ENCODE measurements at places on chromosomes 7 and 10.

GRCh38 chr10:28169525-28169924, 133.3 kb downstream of the MPP7 start:
- DNase-seq: no peak

- no peak for DNase-seq
Observed at GRCh38 chr7:137962875-137963507, 38.9 kb downstream of the CREB3L2 start.

GRCh38 chr7:141389140-141389796, 161.9 kb upstream of the AGK start:
- no peak for DNase-seq

DNA sequence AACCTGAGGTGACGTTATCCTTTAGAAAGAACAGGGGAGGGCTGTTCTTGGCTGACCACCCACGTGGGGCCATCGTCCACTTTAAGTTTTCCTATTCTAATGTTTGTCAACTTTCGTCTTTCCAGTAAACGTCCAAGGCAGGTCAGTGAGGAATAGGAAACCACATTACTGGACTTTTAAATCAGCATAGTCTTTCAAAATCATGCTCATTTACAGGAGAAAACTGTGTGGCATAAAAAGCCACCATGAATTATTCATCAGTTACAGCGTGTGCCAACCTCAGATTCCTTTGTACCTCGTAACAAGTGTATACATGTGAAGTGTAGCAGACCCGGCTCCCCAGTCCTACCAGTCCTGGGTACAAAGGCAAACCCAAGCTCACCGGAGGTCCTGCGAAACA, 25.1 kb upstream of the ABLIM1 start:
- no peak for DNase-seq

DNA sequence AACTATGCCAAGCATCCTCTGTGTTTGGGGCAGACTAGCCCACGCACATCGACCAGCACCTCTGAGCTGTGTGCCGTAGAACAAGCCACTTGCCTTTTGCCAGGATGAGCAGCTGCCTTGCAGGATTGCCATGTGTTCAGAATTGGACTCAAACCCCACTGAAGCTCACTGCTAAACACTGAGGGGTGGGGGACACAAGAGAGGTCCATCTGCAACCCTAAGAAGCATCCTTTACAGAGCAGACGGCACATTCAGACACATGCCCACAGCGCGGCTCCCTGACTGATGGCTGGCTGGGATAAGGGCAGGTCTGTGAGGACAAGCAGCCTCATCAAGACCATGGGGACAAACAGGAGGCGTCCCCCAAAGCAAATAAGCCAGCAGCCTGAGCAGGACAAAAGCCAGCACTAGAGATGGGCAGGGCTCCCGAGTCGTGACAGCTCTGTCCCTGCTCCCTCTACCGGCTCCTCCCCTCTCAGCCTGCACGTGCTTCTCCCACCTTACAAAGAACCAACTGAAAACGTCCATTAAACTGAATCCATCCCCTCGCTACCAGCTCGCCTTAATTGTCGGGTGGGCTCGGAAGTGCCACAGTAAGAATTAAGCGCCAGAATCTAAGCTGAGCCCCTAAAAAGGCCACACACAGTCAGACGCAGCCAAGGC, 114.2 kb downstream of the PRKAG2 start:
- DNase-seq: no peak

- DNase-seq: no peak
Observed at GRCh38 chr10:103921248-103921647, 3.3 kb upstream of the STN1 start.

- DNase-seq: no peak
Observed at GRCh38 chr7:91201442-91202113, 62.7 kb upstream of the FZD1 start.

GRCh38 chr10:53690524-53691240, 918.1 kb upstream of the MBL2 start:
- no peak for DNase-seq

DNA sequence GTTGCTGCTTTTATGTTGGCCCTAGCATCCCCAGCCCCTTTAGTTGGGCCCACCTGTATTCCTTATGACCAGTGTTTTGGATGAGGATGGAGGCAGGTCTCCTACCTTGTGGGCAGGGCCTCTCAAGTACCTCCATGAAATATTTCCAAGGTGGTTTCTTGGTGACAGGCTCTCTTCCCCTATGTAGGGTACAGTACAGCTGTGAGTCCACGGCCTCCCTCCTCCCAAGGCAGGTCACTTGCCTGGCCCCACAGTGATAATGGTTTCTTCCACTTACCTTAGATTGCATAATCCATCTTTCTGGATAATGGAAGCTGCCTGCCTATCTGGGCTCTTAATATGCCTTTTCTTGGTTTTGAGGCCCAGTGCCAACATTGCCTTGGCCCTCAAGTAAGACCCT, 110.4 kb downstream of the NT5C2 start:
- DNase-seq: no peak

GRCh38 chr7:1942243-1942940, 272.3 kb downstream of the ELFN1 start:
- no peak for DNase-seq

DNA sequence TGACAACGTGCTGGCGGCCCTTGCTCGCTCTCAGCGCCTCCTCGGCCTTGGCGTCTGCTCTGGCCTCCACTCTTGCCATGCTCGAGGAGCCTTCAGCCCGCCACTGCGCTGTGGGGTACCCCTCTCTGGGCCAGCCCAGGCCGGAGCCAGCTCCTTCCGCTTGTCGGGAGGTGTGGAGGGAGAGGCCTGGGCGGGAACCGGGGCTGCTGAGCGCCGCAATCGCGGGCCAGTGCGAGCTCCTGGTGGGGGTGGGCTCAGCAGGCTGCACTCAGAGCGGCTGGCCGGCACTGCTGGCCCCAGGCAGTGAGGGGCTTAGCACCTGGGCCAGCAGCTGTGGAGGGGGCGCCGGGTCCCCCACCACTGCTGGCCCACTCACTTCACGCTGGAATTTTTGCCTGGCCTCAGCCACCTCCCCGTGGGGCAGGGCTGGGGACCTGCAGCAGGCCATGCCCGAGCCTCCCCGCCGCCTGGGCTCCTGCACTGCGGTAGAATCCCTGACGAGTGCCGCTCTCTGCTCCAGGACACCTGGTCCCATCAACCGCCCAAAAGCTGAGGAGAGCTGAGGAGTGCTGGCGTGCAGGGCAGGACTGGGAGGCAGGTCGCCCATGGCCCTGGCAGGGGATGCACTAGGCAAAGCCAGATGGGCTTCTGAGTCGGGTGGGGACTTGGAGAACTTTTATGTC, 372.2 kb upstream of the NRG3 start:
- no peak for DNase-seq

GRCh38 chr7:135913404-135913803, 63.8 kb downstream of the MTPN start:
- no peak for DNase-seq

- DNase-seq: no peak
Observed at GRCh38 chr7:113144817-113145216, 26.5 kb upstream of the SMIM30 start.

- DNase-seq: no peak
Observed at GRCh38 chr10:130555411-130555750, 419.2 kb downstream of the GLRX3 start.

- DNase-seq: no peak
Observed at GRCh38 chr7:124059375-124059774, 26.5 kb upstream of the TMEM229A start.

DNA sequence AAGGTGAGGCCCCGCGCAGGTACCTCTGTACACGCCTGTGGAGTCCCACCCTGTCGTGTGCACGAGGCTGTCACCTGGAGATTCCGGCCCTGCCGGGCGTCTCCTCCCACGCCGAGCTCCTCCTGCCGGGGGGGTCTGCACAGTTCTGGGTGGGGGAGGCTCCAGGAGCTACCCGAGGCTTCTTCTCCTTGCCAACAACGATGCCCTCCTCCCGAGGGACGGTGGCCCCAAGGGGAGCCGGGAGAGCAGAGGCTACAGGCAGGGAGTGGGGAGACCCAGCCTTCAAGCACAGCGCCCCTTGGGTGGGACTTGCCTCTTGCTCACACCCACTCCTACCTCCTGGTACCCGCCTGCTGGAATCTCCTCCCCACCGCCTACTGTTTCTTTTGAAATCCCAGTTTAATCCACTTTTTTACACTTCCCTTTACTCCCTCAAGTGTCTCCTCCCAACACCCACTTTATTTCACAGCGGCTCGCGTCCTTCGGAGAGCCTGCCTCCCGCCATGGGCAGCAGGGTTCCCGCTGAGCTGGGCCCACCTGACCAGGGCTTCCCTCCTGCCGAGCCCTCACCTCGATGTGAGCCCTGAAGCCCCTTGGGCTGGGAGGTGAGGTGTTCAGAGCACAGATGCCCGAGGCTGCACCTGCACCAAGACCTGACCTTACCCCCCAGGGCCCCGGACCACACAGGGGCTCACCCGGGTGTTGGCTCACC, 338.1 kb downstream of the DNAJB6 start:
- DNase-seq: peak; percentile 31

- DNase-seq: no peak
Observed at GRCh38 chr10:91185239-91185875, 35.1 kb upstream of the PCGF5 start.

- DNase-seq: no peak
Observed at GRCh38 chr7:23129036-23129435, 23.5 kb downstream of the KLHL7 start.

DNA sequence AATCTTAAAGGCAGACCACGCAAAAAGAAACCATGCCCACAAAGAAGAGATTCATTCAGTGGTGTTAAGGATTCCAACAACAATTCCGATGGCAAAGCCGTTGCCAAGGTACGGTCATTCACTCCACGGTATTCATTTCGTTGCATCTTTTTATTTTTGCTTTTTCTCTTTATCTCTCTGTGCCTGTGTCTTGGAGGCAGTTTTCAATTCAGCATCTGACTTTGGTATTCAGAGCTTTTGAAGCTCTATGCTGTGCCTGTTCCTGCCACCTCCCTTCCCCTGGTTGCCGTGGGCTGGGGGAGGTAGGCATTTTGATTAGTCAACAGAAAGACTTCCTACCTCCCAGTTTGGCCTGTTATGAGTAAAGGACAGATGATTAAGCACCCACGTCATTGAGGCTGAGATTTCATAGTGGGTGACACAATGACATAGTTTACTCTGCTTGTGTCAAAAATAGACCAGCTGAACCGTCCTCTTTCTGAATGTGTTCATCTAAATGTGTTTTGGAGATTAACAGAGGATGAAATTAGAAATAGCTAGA, 149.5 kb downstream of the ARID5B start:
- peak; percentile 82 for DNase-seq

GRCh38 chr7:77242068-77242467, 42.4 kb upstream of the FGL2 start:
- no peak for DNase-seq

GRCh38 chr10:86705139-86705538, 36.8 kb downstream of the LDB3 start:
- no peak for DNase-seq

- DNase-seq: no peak
Observed at GRCh38 chr7:158505683-158506082, 81.9 kb downstream of the PTPRN2 start.

- DNase-seq: no peak
Observed at GRCh38 chr10:20265146-20265545, 448.9 kb downstream of the PLXDC2 start.

DNA sequence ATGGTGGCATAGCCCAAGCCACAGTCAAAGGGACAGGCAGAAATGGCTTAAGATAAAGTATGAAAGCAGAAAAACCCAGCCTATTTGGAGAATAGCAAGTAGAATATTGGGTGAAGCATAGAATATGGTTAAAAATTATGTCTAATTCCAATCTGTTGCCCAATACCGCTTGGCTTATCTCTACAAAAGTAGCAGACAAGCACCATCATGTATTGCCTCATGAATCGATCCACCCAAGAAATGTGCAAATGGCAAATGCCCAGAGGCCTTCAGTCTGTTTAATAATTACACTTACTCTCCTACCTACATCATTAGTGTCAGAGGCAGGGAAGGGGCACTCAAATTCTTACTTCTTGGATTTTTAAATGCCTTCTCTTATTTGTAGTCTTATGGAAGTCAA, 130.9 kb upstream of the ADAM12 start:
- DNase-seq: no peak

- DNase-seq: peak; percentile 78
Observed at GRCh38 chr10:99941942-99942820, 67.6 kb downstream of the DNMBP start.

DNA sequence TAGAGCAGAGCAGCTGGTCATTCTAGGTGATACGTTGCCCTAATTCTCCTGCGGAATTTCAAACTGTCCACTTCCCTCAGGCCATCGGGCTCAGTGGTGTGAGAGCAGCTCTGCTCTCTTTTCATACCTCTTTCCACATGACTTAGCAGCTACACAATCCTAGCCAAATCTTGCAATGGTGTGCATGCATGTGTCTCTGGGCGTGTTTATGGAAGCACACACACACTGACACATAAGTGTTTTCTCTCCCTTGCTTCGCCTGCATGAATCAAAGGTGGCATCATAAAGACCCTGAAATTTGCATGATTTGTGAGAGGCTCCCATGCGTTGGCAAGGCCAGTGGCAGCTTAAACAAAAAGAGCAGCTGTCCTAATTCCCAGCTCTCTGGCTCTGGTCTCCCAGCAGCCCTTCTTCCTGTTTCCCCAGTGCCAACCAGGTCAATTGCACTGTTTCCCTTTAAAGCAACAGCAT, 1189.5 kb downstream of the GATA3 start:
- peak; percentile 35 for DNase-seq

DNA sequence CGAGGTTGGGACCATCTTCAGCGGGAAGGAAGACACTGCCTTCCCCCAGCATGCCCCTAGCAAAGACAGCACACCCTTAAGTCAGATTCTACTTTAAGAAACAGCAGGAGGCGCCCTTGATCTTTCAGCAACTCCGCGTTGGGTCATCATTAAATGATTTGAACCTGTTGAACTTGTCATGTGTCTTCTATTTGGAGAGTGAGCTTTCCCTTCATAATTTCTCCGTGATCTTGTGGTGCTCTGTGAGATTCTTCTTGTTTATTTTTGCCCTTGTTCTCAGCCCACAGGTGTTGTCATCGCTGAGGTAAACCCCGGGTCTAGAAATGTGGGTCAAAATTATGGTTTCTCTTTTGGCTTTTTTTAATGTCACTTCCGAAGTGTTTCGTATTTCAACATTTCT, 49.5 kb upstream of the PITRM1 start:
- DNase-seq: no peak

GRCh38 chr7:29989257-29989995, at the start of gene SCRN1:
Gene SCRN1, minus strand, starts transcription at chr7:29989801. Its CDS starts 20,734 bp downstream, at chr7:29969067.
- no peak for DNase-seq

DNA sequence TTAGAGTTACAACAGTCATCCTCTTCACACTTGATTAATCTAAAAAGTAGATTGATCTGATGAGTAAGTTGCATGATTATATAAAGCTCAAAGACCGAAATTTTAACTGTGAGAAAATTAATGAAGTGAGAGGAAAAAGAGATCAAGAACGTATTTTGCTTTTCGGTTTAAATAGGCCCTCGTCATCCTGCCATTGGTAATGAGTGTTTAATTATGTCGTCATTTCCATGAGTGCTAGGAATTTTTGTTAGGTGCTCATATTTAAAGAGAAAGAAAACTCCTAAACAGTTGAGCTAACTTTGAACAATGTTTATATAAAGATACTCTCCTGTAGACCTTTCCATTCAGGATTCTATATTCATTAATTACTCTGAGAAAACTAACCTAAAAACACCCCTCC, 159.4 kb downstream of the TPK1 start:
- DNase-seq: no peak

- DNase-seq: no peak
Observed at GRCh38 chr10:13652860-13653259, 66.1 kb downstream of the PRPF18 start.

Data from kidney (tissue), 22 donors.